WTC11 (cell line): ENCODE measurements at places on chromosomes 11 and 22. TPM values are rescaled to one million over a fixed set of nuclear protein-coding genes. Genes with fewer than 3 reads are reported as not detected.

ANKK1 gene
- 0.09 to 0.15 TPM in 2 of 3 replicates, not detected in the other for total RNA-seq

ACRV1 gene
- total RNA-seq = not detected in 3 replicates

CCDC73 gene
- not detected in 3 replicates for total RNA-seq

APLNR gene
- total RNA-seq = 0.53 to 0.89 TPM (median 0.66 TPM) in 3 replicates

IGF2 gene
- total RNA-seq = 1.5 to 2.7 TPM (median 2.6 TPM) in 3 replicates

BET1L gene
- 45.1 to 51.4 TPM (median 47.0 TPM) in 3 replicates for total RNA-seq

CHST1 gene
- total RNA-seq = 2.4 to 2.6 TPM (median 2.4 TPM) in 3 replicates

ARHGAP20 gene
- 0.07 to 0.15 TPM (median 0.07 TPM) in 3 replicates for total RNA-seq

RIC3 gene
- 15.0 to 17.6 TPM (median 15.7 TPM) in 3 replicates for total RNA-seq

LDHA gene
- total RNA-seq = 644 to 1,009 TPM (median 1,007 TPM) in 3 replicates

CCDC34 gene
- 18.9 to 23.7 TPM (median 22.8 TPM) in 3 replicates for total RNA-seq

SEC14L6 gene
- total RNA-seq = 1.6 to 2.0 TPM (median 1.7 TPM) in 3 replicates

RIMBP3B gene
- 0.09 to 0.62 TPM (median 0.27 TPM) in 3 replicates for total RNA-seq

OR10A5 gene
- total RNA-seq = not detected in 3 replicates

SLC22A9 gene
- total RNA-seq = not detected in 3 replicates

ACTN3 gene
- 18.5 to 20.4 TPM (median 19.2 TPM) in 3 replicates for total RNA-seq

TMEM138 gene
- total RNA-seq = 34.0 to 39.0 TPM (median 38.8 TPM) in 3 replicates

WBP2NL gene
- not detected in 3 replicates for total RNA-seq

CHEK1 gene
- 99.9 to 111 TPM (median 101 TPM) in 3 replicates for total RNA-seq

ARHGAP42 gene
- total RNA-seq = 30.0 to 32.5 TPM (median 31.7 TPM) in 3 replicates

OR5AK2 gene
- not detected in 3 replicates for total RNA-seq

H19 gene
- total RNA-seq = 9.8 to 12.7 TPM (median 11.7 TPM) in 3 replicates

LMNTD2 gene
- total RNA-seq = 4.0 to 6.0 TPM (median 5.9 TPM) in 3 replicates

CASP5 gene
- total RNA-seq = not detected in 3 replicates

INCENP gene
- 125 to 158 TPM (median 126 TPM) in 3 replicates for total RNA-seq

UBE2L6 gene
- total RNA-seq = 38.8 to 48.5 TPM (median 47.4 TPM) in 3 replicates

LUZP2 gene
- 1.1 to 3.8 TPM (median 1.6 TPM) in 3 replicates for total RNA-seq

GRM5 gene
- total RNA-seq = 0.11 to 0.13 TPM (median 0.11 TPM) in 3 replicates

MPZL3 gene
- total RNA-seq = 1.6 to 2.1 TPM (median 2.0 TPM) in 3 replicates

PLEKHB1 gene
- 11.4 to 15.8 TPM (median 12.0 TPM) in 3 replicates for total RNA-seq

VPS11 gene
- total RNA-seq = 17.2 to 20.2 TPM (median 18.4 TPM) in 3 replicates

DDI1 gene
- total RNA-seq = not detected in 3 replicates

OR52H1 gene
- total RNA-seq = not detected in 3 replicates

NXPE4 gene
- total RNA-seq = 0.11 TPM in 1 of 3 replicates, not detected in the others

GLYAT gene
- 0.32 TPM in 1 of 3 replicates, not detected in the others for total RNA-seq

NUDT8 gene
- 7.6 to 8.3 TPM (median 7.8 TPM) in 3 replicates for total RNA-seq

C11orf86 gene
- total RNA-seq = 0.44 to 0.87 TPM (median 0.68 TPM) in 3 replicates

OR51E2 gene
- not detected in 3 replicates for total RNA-seq

MRGPRG gene
- total RNA-seq = not detected in 3 replicates

MS4A12 gene
- total RNA-seq = not detected in 3 replicates

ALDH3B1 gene
- 0.30 to 0.53 TPM (median 0.46 TPM) in 3 replicates for total RNA-seq

FAM118A gene
- total RNA-seq = 20.7 to 21.6 TPM (median 21.3 TPM) in 3 replicates

CLMP gene
- total RNA-seq = 14.3 to 20.0 TPM (median 18.2 TPM) in 3 replicates

PHETA2 gene
- total RNA-seq = 5.7 to 7.1 TPM (median 6.3 TPM) in 3 replicates

VWCE gene
- 13.8 to 21.9 TPM (median 17.4 TPM) in 3 replicates for total RNA-seq

HEPHL1 gene
- 0.07 to 0.13 TPM (median 0.07 TPM) in 3 replicates for total RNA-seq

TRIM49D2 gene
- total RNA-seq = not detected in 3 replicates

EXPH5 gene
- 8.1 to 11.2 TPM (median 9.2 TPM) in 3 replicates for total RNA-seq

TSPAN32 gene
- total RNA-seq = 0.39 TPM in 1 of 3 replicates, not detected in the others

FZD4 gene
- total RNA-seq = 7.7 to 9.8 TPM (median 9.2 TPM) in 3 replicates

PRR5L gene
- total RNA-seq = 3.9 to 4.6 TPM (median 4.0 TPM) in 3 replicates

C11orf97 gene
- total RNA-seq = not detected in 3 replicates

LMO2 gene
- 1.0 to 3.4 TPM (median 1.4 TPM) in 3 replicates for total RNA-seq

C22orf31 gene
- not detected in 3 replicates for total RNA-seq

LDHAL6A gene
- total RNA-seq = not detected in 3 replicates

BTG4 gene
- 0.18 TPM in 1 of 3 replicates, not detected in the others for total RNA-seq

KRTAP5-11 gene
- total RNA-seq = not detected in 3 replicates

PHF21B gene
- 90.6 to 107 TPM (median 92.5 TPM) in 3 replicates for total RNA-seq
